ENCODE measurements at places on chromosomes 12 and 14.

GRCh38 chr12:49015196-49015595 lies 3.4 kb downstream of the PRKAG1 start:
- no peak for DNase-seq

DNA sequence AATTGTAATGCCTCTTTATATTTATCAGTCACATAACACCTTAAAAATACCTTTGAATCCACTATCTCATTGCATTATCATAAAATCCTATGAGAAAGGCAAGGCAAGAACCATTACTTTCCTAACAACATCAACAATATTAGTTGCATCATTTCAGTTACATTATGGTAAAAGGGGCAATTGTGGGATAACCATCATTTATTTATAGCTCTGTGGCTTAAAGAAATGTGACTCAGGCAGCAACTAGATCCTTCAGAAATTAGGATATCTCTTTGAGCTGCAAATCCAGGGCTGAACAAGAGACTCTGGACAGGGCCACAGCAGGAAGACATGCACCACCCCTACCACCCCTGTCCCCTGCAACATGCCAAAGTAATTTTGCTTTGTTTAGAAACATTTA lies 36.4 kb downstream of the EPS8 start:
- no peak for DNase-seq

DNA sequence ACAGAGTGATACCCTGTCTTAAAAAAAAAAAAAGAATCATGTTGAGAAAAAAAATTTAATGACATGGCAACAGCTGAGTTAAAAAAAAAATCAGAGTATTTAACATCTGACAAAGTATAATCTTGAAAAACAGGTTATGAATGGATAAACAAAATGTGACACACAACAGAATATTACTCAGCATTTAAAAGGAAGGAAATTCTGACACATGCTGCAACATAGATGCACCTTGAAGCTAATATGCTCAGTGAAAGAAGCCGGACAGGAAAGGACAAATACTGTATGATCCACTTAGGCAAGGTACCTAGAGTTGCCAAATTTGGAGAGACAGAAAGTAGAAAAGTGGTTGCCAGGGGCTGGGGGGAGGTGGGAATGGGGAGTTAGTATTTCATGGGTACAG lies 19.4 kb upstream of the EIF2B2 start:
- no peak for DNase-seq

- DNase-seq, result no peak
Measured at GRCh38 chr14:27929797-27930347, 836.7 kb upstream of the FOXG1 start.

- DNase-seq, result no peak
Measured at GRCh38 chr12:11855983-11856374, 206.5 kb downstream of the ETV6 start.

GRCh38 chr14:101110729-101111619 lies 207.5 kb upstream of the RTL1 start:
- DNase-seq, result no peak

- no peak for DNase-seq
Measured at GRCh38 chr12:52010692-52011601, 4.2 kb downstream of the TAMALIN start.

GRCh38 chr14:100370003-100370402 lies 46.9 kb downstream of the SLC25A47 start:
- no peak for DNase-seq

- DNase-seq, result no peak
Measured at GRCh38 chr14:59041308-59041707, 147.2 kb upstream of the DAAM1 start.

- no peak for DNase-seq
Measured at GRCh38 chr12:117060246-117060928, 38.8 kb downstream of the TESC start.

DNA sequence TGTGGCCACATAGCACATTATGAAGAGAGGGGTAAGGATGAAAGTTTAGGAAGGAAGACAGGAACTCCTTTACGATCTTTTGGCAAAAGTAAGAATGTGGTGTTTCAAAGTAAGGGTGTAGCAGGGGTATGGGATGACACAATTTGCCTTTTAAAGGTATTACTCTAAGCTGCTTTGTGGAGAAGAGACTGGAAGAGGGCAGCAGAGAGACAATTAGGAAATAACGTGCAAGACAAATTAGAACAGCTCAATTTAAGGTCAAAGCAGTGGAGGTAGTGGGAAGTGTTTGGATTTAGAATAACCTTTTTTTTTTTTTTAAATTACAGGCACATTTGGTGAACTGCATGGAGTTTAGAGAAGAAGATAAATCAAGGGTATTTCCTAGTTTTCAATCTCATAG lies 342.6 kb downstream of the NOVA1 start:
- DNase-seq, result no peak

DNA sequence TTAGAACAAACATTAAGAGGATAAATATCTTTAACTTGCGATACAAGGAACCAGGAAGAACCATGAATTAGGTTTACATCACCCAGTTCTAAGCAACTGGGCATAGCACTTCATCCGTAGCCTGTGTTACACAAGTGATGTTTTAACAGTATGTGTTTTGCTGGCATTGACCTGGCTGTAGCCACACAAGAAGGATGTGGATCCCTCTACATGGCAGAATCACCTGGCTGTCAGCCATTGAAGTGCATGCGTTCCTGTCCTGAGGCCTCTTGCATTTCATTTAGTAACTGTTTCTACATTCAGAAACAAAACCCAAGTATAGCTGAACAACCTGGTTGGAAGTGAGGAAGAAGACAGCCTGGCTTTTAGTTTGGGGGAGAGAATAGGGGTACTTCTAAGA lies 72.2 kb downstream of the TGFB3 start:
- no peak for DNase-seq

DNA sequence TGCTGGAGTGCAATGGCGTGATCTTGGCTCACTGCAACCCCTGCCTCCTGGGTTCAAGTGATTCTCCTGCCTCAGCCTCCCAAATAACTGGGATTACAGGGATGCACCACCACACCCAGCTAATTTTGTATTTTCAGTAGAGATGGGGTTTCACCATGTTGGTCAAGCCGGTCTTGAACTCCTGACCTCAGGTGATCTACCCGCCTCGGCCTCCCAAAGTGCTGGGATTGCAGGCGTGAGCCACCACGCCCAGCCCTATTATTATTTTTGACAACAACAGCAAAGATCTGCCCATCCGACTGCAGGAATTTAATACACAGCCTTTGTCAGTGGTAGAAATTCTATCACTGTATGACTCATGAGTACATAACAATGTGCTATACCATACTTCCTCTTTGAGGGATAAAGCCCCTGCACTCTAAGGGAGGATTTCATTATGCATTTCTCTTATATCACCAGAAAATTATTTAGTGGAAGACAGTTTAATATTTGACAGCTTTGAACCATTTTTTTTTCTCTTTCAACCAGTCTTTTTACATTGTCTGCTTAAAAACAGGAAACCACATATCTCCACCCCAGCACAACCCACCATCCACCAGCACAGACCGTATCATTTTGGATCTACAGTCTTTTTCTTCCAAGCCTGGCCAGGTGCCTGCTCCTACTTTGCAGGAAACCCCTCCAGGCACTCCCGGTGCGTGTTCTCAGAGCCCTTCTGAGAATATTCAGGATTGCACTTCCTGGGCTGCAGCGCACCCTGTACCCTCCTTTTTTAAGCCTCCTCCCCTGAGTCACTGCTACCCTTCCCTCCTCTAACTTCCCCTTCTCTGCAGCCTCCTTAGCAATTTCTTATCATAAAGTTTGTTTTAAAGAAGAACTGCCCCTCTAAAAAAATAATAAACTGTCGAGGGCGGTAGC lies 594 bp downstream of the ARHGDIB start:
- DNase-seq, result no peak

DNA sequence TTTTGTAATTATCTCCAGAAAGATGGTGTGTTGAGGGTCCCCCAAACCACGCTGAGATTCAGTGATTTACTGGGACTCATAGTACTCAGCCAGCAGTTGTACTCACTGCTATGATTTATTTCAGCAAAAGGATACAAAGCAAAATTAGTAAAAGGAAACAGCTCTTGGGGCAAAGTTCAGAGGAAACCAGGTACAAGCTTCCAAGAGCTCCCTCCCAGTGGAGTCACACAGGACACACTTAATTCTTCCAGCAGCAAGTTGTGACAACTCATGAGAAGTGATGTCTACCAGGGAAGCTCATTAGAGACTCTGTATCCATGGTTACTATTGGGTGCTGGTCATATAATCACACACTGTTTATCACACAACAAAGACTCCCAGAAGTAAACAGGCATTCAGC lies 38.7 kb downstream of the TTC8 start:
- no peak for DNase-seq

DNA sequence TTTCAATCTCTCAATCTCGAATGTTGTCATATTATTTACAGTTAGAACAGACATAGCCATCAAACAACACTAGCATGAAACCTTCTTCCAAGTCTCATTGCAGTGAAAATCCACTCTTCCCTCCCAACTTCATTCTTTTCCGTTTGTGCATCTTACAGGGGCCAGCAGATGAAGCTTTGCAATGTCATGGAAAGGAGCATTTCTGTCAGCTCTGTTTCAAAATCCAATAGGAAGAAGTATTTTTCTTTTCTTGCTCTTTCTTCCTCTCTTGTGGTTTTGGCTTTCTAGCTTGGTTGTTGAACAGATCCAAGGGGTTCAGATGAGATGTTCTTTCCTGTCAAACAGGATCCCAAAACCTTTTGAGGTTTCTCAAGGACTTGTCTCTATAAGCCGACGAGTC lies 416.6 kb downstream of the AEBP2 start:
- no peak for DNase-seq

GRCh38 chr14:66293533-66294105 lies 192.6 kb upstream of the CCDC196 start:
- no peak for DNase-seq

- peak; percentile 37 for DNase-seq
Measured at GRCh38 chr12:51262758-51263177, 7.4 kb downstream of the SMAGP start.

DNA sequence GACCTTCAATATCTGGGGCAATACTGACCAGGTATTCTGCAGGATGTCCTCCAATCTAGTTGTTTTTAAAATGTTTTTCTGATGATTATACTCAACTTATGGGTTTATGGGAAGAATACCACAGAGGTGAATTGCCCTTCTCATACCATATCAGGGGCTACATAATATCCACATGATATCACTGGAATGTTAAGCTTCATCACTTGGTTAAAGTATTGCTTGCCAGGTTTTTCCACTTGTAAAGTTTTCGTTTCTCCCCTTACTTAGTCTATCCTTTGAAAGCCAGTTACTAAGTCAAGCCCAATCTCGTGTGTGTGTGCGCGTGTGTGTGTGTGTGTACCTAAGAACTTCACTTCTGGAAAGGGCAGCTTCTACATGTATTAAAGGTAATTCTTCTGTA lies 980.9 kb upstream of the FBXO33 start:
- DNase-seq, result no peak

DNA sequence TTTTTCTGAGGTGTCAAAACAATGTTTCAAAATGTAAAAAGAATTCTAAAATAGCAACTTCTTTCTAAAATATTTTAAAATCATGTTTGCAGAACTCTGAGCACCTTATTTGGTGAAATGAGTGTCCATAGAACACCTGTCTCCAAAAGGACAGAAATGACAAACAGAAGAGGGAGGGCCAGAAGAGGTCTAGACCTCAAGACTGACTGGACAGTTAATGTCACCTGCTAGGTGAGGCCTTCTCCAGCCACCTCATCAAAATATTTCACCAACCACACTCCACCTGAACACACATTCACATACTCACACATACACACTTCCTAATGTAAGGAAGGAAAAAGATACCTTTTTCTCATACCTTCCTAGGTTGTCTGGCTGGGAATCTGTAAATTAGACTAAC lies 147.8 kb upstream of the PLEKHA5 start:
- no peak for DNase-seq

GRCh38 chr14:75429562-75429961 lies 1.7 kb downstream of the JDP2 start:
- no peak for DNase-seq
